Naive thymus-derived CD8-positive, alpha-beta T cell (primary cell): ENCODE measurements at places on chromosomes 6 and 20.

- no peak for DNase-seq
Measured at GRCh38 chr6:102300350-102300749, 906.8 kb downstream of the GRIK2 start.

DNA sequence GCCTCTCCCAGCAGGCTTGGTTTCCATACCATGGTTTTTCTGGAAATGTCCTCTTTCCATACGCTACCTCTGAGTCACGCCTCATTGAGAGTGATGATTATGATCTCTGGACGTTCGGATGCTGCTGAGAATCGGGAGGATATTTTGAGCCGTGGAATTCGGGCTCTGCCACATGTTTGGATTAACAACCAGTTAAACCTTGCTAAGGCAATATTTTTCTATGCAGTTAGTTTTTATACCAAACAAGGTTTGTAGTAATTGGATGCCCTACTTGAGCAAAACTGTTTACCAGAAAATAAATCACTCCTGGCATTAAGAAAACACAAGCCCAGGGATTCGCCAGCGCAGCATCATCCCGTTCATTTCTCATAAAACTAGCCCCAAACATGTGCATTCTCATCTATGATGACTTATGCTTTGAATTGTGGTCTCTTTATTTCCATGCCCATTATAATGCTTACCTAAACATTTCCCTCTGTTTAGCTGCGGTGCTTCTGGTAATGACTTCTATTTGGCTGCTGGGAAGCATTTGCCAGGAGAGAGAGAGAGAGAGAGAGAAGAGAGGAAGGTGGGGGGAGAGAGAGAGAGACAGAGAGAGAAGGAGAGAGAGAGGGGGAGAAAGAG is 198.9 kb downstream of the CLIC5 start:
- DNase-seq, result no peak

DNA sequence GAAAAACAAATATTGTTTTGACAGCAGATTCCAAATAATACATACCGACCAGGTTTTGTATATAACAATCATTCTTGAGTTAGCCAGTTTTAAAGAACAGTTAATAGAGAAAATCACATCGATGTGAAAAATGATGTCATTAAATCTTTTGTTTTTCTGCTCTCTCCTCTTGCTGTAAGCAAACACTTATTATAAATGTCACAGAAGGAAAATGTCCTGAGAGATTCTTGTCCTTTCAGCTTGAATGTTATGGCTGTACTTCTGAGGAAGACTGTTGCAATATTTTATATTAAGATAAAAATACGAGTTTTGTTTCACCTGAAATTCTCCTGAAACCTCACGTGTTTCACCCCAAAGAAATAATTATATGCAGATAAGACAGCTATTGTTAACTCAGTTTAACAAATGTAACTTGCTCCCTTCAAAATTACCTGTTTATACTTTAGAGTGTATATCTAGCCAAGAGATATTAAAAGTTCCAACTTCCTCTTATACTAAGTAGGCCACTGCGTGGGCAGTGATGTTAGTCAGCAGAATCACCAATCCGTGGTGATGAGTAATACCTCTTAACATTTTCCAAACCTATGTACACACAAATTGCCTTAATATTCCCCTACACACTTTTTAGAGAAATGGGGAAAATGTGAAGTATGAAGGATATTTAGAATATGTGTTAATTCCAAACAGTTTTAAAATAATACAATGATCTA is 1111.4 kb upstream of the CITED2 start:
- DNase-seq, result no peak

GRCh38 chr6:84282550-84282949 is 55.1 kb upstream of the CEP162 start:
- no peak for DNase-seq

DNA sequence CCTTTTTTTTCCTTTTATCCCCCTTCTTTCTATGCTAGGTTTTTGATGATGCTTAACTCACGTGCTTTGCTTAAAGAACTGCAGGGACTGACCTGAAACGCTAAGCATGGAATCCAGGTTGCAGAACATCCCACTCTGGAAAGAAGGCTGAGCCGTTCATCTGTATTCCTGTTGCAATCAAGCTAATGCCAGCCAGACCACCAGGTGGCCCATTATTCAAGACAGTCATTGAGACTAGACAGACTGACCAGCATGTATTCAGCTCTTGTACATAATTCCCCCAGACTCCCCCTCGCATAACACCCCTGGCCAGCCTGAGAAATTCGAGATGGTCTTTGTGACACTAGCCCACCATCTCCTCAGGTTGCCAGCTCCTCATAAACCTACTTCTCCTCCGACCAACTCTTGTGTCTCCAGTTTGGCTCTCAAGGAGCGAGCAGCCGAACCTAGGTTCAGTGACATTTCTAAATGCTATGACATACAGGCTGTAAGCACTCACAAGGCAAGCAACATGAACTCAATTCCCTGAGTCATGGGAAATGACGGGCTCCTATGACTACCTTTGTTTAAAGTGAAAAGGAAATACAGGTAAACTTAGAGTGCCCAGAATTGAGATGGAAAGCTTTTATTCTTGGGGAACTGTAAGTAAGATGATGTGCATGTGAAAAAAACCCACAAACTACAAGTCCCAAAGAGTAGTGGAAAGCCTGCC is 309.3 kb upstream of the CDYL start:
- no peak for DNase-seq

- no peak for DNase-seq
Measured at GRCh38 chr6:105193647-105194046, 13.8 kb upstream of the POPDC3 start.

DNA sequence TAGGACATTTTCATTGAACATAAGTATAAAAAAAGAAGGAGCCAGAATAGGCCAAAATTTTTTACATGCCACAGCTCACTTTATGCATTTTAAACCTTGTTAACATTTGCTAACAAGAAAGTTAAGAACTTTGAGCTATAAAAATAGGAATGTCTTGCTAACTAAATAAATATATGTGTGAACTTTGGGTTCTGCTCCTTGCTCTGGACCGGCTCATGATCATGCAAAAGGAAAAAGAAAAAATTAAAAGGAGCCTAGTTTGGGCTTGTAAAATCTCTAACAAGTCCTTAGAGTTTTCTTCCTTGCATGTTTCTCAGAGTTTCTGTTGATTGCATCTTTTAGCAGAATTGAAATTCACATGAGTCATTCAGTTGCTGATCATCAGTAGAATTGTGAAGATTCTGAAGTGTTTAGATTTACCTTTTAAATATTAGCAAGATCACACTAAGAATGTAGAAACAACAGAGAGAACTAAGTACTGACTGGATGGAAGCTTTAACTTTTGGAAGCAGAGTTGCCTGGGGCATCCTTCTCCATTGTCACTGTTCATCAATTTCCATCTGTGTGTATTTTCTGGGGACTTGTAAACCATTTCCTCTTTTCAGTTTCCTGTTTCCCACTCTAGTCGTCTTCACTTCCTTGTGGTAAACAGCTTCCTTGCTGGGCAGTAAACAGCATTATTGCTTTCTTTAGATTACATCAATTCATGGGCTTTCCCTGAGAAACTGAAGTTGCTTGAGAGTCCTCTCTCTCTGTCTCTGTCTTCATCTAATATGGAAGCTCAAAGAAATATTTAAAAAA is 458.4 kb upstream of the BTBD3 start:
- no peak for DNase-seq

DNA sequence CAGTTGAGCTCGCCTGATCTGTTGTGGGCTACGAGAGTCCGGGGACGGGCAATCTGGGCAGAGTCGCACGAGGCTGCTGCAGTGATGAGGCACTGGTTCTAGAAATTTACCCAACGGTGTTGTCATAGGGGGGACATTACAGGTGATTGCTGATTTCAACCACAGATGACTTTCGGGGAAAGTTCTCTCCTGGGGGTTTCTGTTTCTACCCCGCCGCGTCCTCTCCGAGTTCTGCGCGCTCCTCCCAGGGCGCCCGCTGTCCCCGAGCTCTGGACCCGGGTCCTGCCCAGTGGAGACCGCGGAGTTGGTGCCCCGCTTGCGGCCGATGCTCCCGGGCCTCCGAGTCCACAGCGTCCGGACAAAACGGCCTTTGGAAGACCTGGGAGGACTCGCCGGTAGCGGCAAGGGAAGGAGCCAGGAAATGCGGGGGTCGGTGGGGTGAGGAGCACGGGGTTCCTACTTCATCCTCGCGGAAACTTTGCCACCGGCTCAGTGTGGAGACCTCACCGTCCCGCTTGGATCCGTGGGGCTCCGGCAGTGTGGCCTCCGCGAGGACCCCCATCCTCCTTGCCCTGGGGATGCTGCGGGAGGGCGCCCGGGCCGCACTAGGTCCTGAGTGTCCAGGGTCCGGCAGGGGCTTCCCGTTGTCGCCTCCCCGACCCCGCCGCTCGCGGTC is 12.3 kb upstream of the RAET1L start:
- DNase-seq, result no peak

DNA sequence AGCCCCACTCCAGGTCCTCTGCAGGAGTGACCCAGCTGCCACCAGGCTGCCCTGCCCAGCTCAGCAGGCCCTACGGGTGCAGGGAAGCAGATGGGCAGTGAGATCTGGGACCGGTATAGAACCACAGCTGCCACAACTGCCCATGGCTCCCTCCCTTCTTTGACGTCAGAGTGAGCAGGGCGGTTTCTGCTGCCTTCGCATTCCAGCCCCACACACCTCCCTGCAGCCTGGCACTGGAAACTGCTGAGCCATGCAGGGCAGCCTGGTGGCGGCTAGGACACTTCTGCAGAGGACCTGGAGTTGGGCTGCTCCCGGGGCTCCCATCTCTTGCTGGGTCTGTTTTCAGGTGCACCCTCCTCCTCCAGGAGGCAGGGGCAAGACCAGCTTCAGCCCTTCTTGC is 101.6 kb upstream of the CD93 start:
- DNase-seq, result no peak

DNA sequence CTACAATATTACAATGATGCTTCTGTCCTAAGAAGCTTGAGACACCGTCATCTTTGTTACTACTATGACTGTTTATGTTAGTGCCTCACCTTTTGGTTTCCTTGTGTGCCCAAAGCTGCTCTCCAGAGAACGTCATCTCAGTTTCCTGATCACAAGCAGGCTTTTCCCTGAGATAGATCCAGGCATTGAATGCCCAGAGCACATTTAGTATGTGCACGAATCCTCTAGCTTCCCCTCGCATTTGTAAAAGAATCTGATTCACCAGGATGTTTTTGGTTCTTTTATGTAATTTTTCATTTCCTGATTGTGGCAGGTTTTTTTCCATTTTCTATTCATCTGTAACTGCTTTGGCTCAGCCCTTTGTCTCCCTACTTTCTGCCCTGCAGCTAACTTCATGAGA is 100.2 kb upstream of the TMEM181 start:
- DNase-seq, result no peak

DNA sequence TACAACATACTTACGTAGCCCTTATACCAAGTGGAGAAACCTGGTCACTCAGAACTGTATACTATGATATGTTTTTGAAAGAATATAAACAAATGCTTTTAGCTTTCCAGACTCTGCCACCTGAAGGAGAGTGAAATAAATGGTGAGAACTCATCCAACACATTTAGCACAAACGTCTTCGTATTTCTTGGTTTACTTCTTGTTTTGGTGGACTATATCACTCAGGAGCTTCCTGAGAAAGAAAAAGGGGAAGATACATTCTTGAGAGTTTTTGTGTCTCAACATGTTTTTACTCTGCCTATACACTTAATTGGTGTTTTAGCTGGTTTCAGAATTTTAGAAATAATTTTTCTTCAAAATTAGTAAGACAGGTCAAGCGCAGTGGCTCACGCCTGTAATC is 19.4 kb upstream of the CTAGE9 start:
- DNase-seq, result no peak

- DNase-seq, result no peak
Measured at GRCh38 chr6:158863646-158864045, 44.5 kb upstream of the EZR start.

DNA sequence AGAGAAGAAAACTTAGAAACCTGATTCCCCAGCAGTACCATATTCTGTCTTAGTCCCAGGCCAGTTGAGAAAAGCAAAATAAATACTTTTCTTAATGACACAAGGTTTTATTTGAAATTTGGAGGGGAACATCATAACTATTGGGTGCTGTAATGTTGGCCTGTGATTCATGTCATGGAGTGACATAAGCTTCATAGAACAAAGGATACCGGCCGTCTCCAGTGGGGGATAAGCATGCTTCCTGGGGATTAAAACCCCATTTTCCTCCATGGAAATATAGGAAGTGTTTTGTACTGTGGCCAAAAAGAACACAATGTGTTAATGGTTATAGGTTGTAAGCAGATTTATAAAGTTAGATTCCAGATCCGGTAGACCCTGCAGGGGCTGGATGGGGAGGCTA is 18.0 kb downstream of the MTHFD1L start:
- no peak for DNase-seq

DNA sequence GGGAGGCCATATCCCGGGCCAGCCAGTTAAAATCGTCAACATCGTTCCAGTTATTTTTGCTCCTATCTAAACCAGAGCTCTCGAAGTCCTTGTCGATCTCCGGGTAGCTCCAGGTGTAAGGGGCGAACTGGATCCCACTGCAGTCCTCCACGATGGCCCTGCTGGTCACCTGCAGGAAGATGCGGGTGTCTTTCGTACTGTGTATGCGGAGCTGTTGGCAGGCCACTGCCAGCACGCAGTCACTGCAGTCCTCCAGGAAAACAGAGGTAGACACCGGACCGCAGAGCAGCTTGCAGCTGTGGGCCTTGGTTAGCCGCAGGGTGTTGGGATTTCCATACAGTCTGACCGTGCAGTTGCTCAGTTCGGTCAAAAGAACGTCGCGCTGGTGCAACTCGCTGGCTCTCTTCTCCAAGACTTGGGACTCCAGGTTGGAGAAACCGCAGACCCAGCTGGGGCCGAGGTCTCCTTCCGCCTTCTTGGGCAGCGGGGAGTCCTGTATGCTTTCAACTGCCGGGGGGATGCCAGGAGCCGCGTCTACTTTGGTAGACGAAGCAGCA is 742 bp downstream of the TBCC start:
- DNase-seq, result no peak

- no peak for DNase-seq
Measured at GRCh38 chr20:59182401-59183044, 18.9 kb downstream of the ZNF831 start.

DNA sequence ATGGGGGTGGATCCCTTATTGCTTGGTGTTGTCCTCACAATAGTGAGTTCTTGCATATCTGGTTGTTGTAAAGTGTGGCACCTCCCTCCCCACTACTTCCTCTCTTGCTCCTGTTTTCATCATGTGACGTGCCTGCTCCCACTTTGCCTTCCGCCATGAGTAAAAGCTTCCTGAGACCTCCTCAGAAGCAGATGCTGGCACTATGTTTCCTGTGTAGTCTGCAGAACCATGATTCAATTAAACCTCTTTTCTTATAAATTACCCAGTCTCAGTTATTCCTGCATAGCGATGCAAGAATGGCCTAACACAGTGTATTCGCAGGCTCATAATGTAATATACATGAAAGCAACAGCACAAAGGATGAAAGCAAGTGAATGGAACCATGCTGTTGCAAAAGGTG is 28.4 kb upstream of the ANKRD60 start:
- no peak for DNase-seq
